Posterior vena cava (tissue), 2 donors: ENCODE measurements at places on chromosomes 1 and 21. TPM values are rescaled to one million over a fixed set of nuclear protein-coding genes. Genes with fewer than 3 reads are reported as not detected.

The MPL gene
- 0.90 TPM for total RNA-seq

The KIF14 gene
- total RNA-seq, result 0.32 TPM

The PEAR1 gene
- total RNA-seq, result 14.6 TPM

The CYP4A11 gene
- not detected for total RNA-seq

The FOXO6 gene
- 0.62 TPM for total RNA-seq

The NFIA gene
- 117 TPM for total RNA-seq

The XCL1 gene
- not detected for total RNA-seq

The FAM229A gene
- 5.4 TPM for total RNA-seq

The ESRRG gene
- 0.09 TPM for total RNA-seq

The FMO5 gene
- 3.1 TPM for total RNA-seq
